Progenitor cell of endocrine pancreas (in vitro differentiated cells): ENCODE measurements at places on chromosomes 16 and 17. TPM values are rescaled to one million over a fixed set of nuclear protein-coding genes. Genes with fewer than 3 reads are reported as not detected.

Gene SYNGR3
- total RNA-seq: 3.0 and 3.3 TPM in 2 replicates

Gene TBC1D3C
- not detected in 2 replicates for total RNA-seq

Gene CSH2
- not detected in 2 replicates for total RNA-seq

Gene C16orf89
- total RNA-seq: not detected in 2 replicates

Gene TM4SF5
- total RNA-seq: 0.44 and 0.57 TPM in 2 replicates

Gene GPRC5B
- total RNA-seq: 40.6 and 44.3 TPM in 2 replicates

Gene FBXW10B
- 0.69 and 0.81 TPM in 2 replicates for total RNA-seq

Gene CHST6
- total RNA-seq: 7.7 and 8.4 TPM in 2 replicates

Gene BCL6B
- 0.09 TPM in 1 of 2 replicates, not detected in the other for total RNA-seq

Gene KCNJ18
- not detected in 2 replicates for total RNA-seq

Gene HBA2
- total RNA-seq: not detected in 2 replicates

Gene FOXN1
- total RNA-seq: 0.07 TPM in 1 of 2 replicates, not detected in the other

- H3K27ac ChIP-seq: no peak overlapping the region
- no peak overlapping the region for H3K4me3 ChIP-seq
- peaks cover 11% of the 10 kb centered on the region for H3K27me3 ChIP-seq
- H3K4me1 ChIP-seq: no peaks in the 10 kb centered on the region
- no peaks in the 10 kb centered on the region for H3K36me3 ChIP-seq
Observed at GRCh38 chr16:11224096-11224893, 31.7 kb downstream of the SOCS1 start.

DNA sequence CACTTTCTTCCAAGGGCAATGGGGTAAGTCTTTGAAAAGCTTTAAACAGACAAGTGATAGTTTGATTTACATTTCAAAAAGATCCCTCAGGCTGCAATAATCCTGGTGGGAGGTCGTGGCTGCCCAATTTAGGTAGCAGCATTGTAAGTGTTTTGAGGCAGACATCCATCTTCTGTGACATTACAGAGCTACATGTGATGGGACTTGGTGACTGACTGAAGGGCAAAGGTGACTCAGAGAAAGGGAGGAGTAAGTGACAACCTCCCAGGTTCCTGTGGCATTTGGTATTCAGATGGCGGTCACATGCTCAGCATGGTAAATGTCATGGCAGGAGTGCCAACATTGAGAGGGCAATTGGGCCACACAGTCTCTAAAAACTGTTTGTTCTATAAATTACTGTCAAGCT, 26.5 kb downstream of the STAT3 start:
- H3K27ac ChIP-seq: no peak overlapping the region
- no peak overlapping the region for H3K4me3 ChIP-seq
- H3K27me3 ChIP-seq: peaks cover 5% of the 10 kb centered on the region
- H3K4me1 ChIP-seq: peaks cover 3% of the 10 kb centered on the region
- DNase-seq: no peak

DNA sequence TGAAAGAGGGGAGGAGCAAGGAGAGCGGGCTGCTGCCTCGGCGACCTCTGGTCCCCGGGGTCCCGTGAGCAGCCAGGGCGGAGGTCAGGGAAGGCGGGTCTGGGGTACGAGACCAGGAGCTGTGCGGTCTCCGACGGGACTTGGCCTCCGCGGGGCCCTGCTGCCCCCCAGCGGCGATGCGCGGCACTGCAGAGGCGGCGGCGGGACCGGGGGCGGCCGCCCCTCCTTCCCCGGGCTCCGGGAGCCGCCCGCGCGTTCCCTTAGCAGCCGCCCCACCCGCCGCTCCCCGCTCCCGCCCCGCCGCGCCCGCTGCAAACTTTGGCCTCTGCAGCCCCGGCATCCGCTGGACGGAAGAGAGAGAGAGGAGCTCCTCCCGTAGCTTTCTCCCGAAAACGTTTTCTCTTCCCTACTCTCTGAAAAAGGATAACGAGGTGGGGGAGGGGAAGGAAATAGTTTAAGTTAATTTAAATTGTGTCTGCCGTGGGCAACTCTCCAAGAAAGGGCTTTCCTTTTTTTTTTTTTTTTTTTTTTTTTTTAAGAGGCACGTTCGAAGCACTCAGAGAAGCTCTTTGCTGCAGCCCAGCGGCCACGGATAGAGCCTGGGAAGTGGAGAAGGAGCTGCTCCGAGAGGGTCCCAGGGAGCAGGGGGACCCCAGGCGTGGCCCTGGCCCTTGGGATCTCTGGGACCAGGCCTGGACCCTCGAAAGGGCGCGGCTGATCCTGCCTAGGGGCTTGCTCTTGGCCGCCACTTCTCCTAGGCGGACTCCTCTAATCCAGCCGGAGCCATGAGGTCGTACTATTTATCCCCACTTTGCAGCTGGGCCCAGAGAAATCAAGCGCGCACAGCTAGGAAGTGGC, 43.2 kb downstream of the C16orf82 start:
- H3K27ac ChIP-seq: no peak overlapping the region
- H3K4me1 ChIP-seq: peaks cover 2% of the 10 kb centered on the region
- no peaks in the 10 kb centered on the region for H3K36me3 ChIP-seq
- DNase-seq: peak; percentile 92

DNA sequence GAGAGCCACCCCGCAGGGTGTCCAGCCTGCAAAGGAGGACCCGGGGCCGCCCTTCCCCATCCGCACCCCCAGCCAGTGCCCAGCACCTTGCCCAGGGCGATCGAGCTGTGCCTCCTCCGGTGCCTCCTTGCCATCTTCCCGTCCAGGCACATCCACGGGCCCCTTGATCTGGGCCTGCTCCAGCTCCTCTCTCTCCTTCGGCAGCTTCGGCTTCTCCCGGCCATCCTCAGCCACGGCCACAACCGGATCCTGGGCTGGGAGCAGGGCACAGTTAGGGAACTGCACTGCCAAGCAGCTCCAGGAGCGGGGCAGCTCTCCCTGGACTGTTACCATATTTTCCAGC, 13.8 kb downstream of the NDUFAF8 start:
- peaks cover 9% of the 10 kb centered on the region for H3K36me3 ChIP-seq
- H3K4me3 ChIP-seq: no peak overlapping the region
- no peak for DNase-seq
- H3K27ac ChIP-seq: no peak overlapping the region
- no peaks in the 10 kb centered on the region for H3K27me3 ChIP-seq

DNA sequence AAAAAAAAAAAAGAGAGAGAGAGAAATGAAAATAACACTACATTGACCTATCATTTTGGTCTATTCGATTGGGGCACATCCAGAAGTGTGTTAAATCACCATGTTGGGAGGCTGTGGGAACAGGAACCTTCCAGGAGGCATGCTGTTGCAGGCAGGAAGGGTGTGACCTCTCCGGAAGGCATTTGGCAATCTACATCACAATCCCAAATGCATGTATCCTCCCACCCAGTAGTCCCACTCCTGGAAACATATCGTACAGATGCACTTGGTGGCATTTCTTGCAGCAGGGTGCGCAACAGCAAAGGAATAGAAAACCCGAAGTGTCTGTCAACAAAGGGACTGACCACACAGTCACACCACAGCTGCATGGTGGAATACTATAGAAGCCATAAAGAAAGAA, 7.9 kb downstream of the PLLP start:
- H3K36me3 ChIP-seq: no peaks in the 10 kb centered on the region
- no peak overlapping the region for H3K27ac ChIP-seq
- DNase-seq: no peak
- H3K27me3 ChIP-seq: peaks cover 10% of the 10 kb centered on the region
- no peak overlapping the region for H3K4me3 ChIP-seq

GRCh38 chr16:769184-769784, 8.8 kb downstream of the MSLN start:
- H3K27me3 ChIP-seq: no peaks in the 10 kb centered on the region
- H3K36me3 ChIP-seq: no peaks in the 10 kb centered on the region
- no peak overlapping the region for H3K27ac ChIP-seq
- no peaks in the 10 kb centered on the region for H3K4me1 ChIP-seq
- no peak overlapping the region for H3K4me3 ChIP-seq
- DNase-seq: no peak

DNA sequence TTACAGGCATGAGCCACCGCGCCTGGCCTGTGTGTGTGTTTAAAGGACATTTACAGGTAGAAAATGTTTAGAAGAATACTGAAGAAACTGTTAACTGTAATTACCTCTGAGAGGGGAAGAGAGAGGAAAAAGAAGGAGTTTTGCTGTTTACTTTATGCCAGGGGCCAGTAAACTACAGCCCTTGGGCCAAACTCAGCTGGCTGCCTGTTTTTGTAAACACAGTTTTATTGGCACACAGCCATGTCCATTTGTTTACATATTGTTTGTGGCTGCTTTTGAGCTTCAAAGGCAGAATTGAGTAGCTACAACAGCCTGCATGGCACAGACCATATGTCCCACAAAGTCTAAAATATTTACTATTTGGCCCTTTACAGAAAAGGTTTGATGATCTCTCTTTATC, 76.4 kb downstream of the GPR139 start:
- no peaks in the 10 kb centered on the region for H3K4me1 ChIP-seq
- no peak for DNase-seq
- no peak overlapping the region for H3K27ac ChIP-seq
- no peaks in the 10 kb centered on the region for H3K36me3 ChIP-seq
- peaks cover 19% of the 10 kb centered on the region for H3K27me3 ChIP-seq
- no peak overlapping the region for H3K4me3 ChIP-seq

GRCh38 chr17:76981545-76982295, 113.5 kb downstream of the MGAT5B start:
- no peak for DNase-seq
- peaks cover 9% of the 10 kb centered on the region for H3K27me3 ChIP-seq
- peaks cover 3% of the 10 kb centered on the region for H3K4me1 ChIP-seq
- H3K4me3 ChIP-seq: no peak overlapping the region
- H3K27ac ChIP-seq: no peak overlapping the region
- peaks cover 2% of the 10 kb centered on the region for H3K36me3 ChIP-seq

GRCh38 chr17:75897160-75898019, 639 bp upstream of the TRIM65 start:
- H3K27ac ChIP-seq: peak overlapping the region; percentile 41
- peaks cover 11% of the 10 kb centered on the region for H3K27me3 ChIP-seq
- peaks cover 2% of the 10 kb centered on the region for H3K36me3 ChIP-seq
- DNase-seq: no peak

GRCh38 chr17:65638221-65638975, 77.0 kb upstream of the AXIN2 start:
- H3K36me3 ChIP-seq: peaks cover 4% of the 10 kb centered on the region
- H3K4me1 ChIP-seq: peaks cover 5% of the 10 kb centered on the region
- no peak overlapping the region for H3K4me3 ChIP-seq
- DNase-seq: no peak
- no peaks in the 10 kb centered on the region for H3K27me3 ChIP-seq
- H3K27ac ChIP-seq: no peak overlapping the region

- no peak for DNase-seq
- H3K27me3 ChIP-seq: no peaks in the 10 kb centered on the region
- H3K27ac ChIP-seq: peak overlapping the region; percentile 20
- H3K36me3 ChIP-seq: peaks cover 10% of the 10 kb centered on the region
- no peak overlapping the region for H3K4me3 ChIP-seq
- H3K4me1 ChIP-seq: peaks cover 6% of the 10 kb centered on the region
Observed at GRCh38 chr16:84119368-84119767, 2.6 kb upstream of the MBTPS1 start.

GRCh38 chr16:73322856-73323255, 274.9 kb upstream of the ZFHX3 start:
- peaks cover 33% of the 10 kb centered on the region for H3K27me3 ChIP-seq
- no peak overlapping the region for H3K4me3 ChIP-seq
- no peak overlapping the region for H3K27ac ChIP-seq
- no peak for DNase-seq

DNA sequence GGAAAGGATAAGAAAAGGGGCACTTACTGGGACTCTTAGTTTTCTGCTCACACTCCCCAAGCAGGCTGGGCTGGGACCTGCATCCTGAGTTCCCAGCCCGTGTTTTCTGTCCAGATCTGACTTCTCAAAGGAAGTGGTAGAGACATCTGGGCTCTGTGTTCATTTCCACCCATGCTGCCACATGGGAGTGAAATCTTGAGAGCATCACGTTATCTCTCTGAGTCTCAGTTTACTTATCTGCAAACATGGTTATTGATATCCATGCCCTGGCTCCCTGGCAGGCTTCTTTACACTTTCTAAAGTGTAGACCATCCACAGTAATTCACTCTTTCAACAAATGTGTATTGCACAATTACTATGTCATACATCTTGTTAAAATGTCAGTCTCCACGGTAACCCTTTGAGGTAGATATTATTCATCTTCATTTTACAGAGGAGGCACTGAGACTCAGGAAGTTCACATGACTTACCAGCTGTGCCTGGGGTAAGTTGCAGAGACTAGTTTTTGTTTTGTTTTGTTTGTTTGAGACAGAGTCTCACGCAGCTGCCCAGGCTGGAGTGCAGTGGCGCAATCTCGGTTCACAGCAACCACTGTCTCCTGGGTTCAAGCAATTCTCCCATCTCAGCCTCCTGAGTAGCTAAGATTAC, 3.4 kb downstream of the ZNF688 start:
- no peaks in the 10 kb centered on the region for H3K36me3 ChIP-seq
- no peak overlapping the region for H3K4me3 ChIP-seq
- no peaks in the 10 kb centered on the region for H3K27me3 ChIP-seq
- H3K4me1 ChIP-seq: peaks cover 28% of the 10 kb centered on the region

- DNase-seq: peak; percentile 34
- H3K27me3 ChIP-seq: peaks cover 46% of the 10 kb centered on the region
- peaks cover 2% of the 10 kb centered on the region for H3K4me1 ChIP-seq
- no peak within 1 kb of the TSS for H3K27ac ChIP-seq
- H3K4me3 ChIP-seq: peak within 1 kb of the TSS; percentile 79
- peaks cover 2% of the 10 kb centered on the region for H3K36me3 ChIP-seq
Observed at GRCh38 chr17:1179818-1180742, at the start of gene ABR. Gene ABR (minus strand): TSS chr17:1179981. CDS start chr17:1179727, 254 bp downstream.

- no peak for DNase-seq
- no peak overlapping the region for H3K4me3 ChIP-seq
- no peak overlapping the region for H3K27ac ChIP-seq
- H3K4me1 ChIP-seq: peaks cover 1% of the 10 kb centered on the region
Observed at GRCh38 chr17:42289611-42290181, 1.4 kb downstream of the STAT5A start.

DNA sequence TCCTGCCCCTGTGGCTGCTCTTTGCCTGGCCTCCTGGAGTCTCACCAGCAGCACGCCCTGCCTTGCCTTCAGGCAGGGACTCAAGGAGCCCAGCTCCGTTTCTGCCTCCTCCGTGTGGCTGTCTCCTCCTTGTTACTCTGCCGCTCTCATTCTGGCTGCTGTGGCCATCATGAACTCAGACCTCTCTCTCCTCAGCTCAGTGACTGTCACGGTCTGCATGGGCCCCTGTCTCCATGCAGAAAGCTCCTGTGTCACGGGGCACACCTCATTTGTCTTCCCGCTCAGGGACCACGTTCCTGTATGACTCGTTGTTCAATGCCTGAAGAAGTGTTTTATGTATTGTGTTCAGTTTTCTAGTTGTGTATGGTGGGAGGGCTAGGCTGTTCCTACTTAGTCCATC, 25.3 kb downstream of the RPTOR start:
- no peaks in the 10 kb centered on the region for H3K27me3 ChIP-seq
- peaks cover 7% of the 10 kb centered on the region for H3K4me1 ChIP-seq
- H3K36me3 ChIP-seq: peaks cover 1% of the 10 kb centered on the region
- no peak overlapping the region for H3K4me3 ChIP-seq
- H3K27ac ChIP-seq: no peak overlapping the region
